Central memory CD8-positive, alpha-beta T cell (primary cell): ENCODE measurements at places on chromosomes 16 and 17.

GRCh38 chr17:43418441-43419374, 19.9 kb downstream of the ARL4D start:
- no peak overlapping the region for H3K27ac ChIP-seq
- H3K27me3 ChIP-seq, result peaks cover 27% of the 10 kb centered on the region
- H3K4me3 ChIP-seq, result no peak overlapping the region
- no peak for DNase-seq
- H3K4me1 ChIP-seq, result no peaks in the 10 kb centered on the region

- no peaks in the 10 kb centered on the region for H3K27me3 ChIP-seq
- H3K4me3 ChIP-seq, result no peak overlapping the region
- no peak for DNase-seq
- no peak overlapping the region for H3K27ac ChIP-seq
- H3K4me1 ChIP-seq, result no peaks in the 10 kb centered on the region
These were observed 11.7 kb downstream of the TRAF4 start for GRCh38 chr17:28755486-28755885.

- no peaks in the 10 kb centered on the region for H3K27me3 ChIP-seq
- no peaks in the 10 kb centered on the region for H3K4me1 ChIP-seq
- H3K4me3 ChIP-seq, result no peak overlapping the region
- H3K36me3 ChIP-seq, result peaks cover 26% of the 10 kb centered on the region
These were observed 5.9 kb downstream of the B3GNT9 start for GRCh38 chr16:67144943-67145342.

GRCh38 chr17:71631483-71631882, 489.3 kb upstream of the SOX9 start:
- no peak for DNase-seq
- H3K27ac ChIP-seq, result no peak overlapping the region
- H3K4me1 ChIP-seq, result no peaks in the 10 kb centered on the region
- no peaks in the 10 kb centered on the region for H3K36me3 ChIP-seq
- no peak overlapping the region for H3K4me3 ChIP-seq
- H3K27me3 ChIP-seq, result no peaks in the 10 kb centered on the region

- H3K4me3 ChIP-seq, result no peak overlapping the region
- no peak for DNase-seq
- H3K27me3 ChIP-seq, result no peaks in the 10 kb centered on the region
- H3K36me3 ChIP-seq, result peaks cover 3% of the 10 kb centered on the region
- H3K4me1 ChIP-seq, result peaks cover 12% of the 10 kb centered on the region
These were observed 3.6 kb upstream of the LITAFD start for GRCh38 chr16:8878523-8878911.

DNA sequence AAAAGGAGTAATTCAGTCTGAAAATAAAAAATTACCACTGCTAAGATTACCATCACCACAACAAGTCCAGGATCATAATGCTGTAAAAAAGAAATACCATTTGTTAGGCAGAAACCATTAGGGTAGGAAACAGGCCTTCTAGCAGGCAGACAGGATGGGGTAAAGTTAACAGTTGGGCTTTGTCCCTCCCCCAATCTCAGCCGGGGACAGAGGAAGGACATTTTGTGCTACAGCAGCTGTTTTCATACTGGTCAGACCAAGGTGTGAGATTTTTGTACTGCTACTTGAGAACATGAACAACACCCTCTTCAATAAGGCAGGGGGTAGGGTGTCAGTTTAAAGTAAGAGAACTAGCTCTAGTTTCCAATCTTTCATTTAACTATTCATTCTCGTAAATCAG, 49.2 kb upstream of the ITGA2B start:
- peaks cover 34% of the 10 kb centered on the region for H3K4me1 ChIP-seq
- DNase-seq, result no peak
- H3K36me3 ChIP-seq, result peaks cover 23% of the 10 kb centered on the region

- no peaks in the 10 kb centered on the region for H3K27me3 ChIP-seq
- no peak for DNase-seq
- H3K27ac ChIP-seq, result no peak overlapping the region
- H3K4me3 ChIP-seq, result no peak overlapping the region
- peaks cover 8% of the 10 kb centered on the region for H3K36me3 ChIP-seq
These were observed 174.0 kb downstream of the KATNIP start for GRCh38 chr16:27723711-27724481.

GRCh38 chr16:31225193-31225592, 8.3 kb upstream of the PYDC1 start:
- H3K4me1 ChIP-seq, result peaks cover 6% of the 10 kb centered on the region
- no peaks in the 10 kb centered on the region for H3K36me3 ChIP-seq
- no peak for DNase-seq
- peaks cover 18% of the 10 kb centered on the region for H3K27me3 ChIP-seq
- no peak overlapping the region for H3K27ac ChIP-seq

DNA sequence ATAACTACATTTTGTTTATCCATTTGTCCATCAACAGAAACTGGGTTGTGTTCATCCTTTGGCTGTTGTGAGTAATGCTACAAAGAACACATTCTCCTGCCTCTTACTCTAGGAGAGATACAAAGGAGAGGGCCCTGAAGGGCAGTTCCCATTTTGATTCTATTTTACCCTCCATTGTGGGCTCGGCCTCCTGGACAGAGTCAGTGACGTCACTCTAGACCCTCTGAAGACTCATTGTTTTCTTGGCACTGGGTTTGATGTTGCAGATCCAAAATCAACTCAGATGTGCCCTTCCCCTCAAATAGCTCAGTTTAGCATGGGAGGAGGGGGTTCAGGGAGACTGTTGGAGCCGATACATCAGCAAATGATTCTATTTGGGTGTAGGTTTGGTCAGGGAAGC, 280.9 kb downstream of the UTP18 start:
- H3K36me3 ChIP-seq, result peaks cover 2% of the 10 kb centered on the region
- no peak for DNase-seq
- H3K27me3 ChIP-seq, result peaks cover 28% of the 10 kb centered on the region
- H3K4me1 ChIP-seq, result no peaks in the 10 kb centered on the region
- no peak overlapping the region for H3K4me3 ChIP-seq

GRCh38 chr16:61926766-61927165, 109.5 kb downstream of the CDH8 start:
- no peaks in the 10 kb centered on the region for H3K36me3 ChIP-seq
- H3K4me3 ChIP-seq, result no peak overlapping the region
- no peaks in the 10 kb centered on the region for H3K27me3 ChIP-seq
- no peaks in the 10 kb centered on the region for H3K4me1 ChIP-seq
- no peak for DNase-seq

DNA sequence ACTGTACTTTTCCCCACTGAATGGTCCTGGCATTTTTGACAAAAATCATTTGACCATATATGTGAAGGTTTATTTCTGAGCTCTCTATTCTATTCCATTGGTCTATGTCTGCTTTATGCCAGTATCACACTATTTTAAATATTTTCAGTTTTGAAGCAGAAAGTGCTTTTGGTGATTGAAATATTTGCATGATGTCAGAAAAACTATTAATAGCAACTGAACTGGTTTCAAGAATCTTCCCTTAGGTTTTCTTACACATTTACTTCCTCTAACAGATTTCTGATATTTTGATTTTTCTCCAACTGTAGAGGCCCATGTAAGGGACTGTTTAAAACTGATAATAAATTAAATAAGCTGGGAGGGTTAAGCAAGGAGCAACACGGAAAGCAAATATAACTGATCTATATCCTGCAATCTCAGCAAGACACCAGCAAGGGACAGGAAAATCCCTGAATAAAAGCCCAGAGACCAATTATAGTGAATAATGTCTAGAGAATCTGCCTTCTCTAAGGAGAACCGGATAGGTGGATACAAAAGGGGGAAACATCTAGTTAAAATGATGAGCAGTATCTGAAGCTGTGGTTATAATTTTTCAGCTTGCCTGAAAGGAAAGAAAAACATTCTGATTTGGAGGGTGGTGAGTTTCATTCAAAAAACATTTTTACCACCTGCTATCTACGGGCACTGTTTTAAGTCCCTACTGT, 80.9 kb upstream of the STAC2 start:
- peaks cover 12% of the 10 kb centered on the region for H3K36me3 ChIP-seq
- H3K27ac ChIP-seq, result no peak overlapping the region
- no peaks in the 10 kb centered on the region for H3K27me3 ChIP-seq
- DNase-seq, result no peak
- H3K4me3 ChIP-seq, result no peak overlapping the region

DNA sequence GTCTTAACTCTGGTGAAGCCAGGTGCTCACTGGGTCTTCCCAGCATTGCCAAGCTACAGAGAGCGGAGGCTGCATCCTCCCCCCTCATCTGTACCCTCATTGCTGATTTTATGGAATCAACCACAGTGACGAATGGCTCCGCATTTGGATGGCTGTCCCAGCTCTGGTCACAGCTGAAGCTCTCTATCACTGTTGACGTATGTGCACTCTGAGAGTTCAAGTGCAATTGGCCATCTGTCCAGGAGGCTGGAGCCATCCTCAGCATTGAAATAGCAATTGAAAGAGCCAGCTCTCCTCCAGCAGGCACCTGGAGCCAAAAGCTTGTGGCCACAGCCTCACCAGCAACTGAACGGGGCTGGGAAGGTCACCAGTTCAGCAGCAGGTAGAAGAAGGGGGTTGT, 494.1 kb downstream of the TMEM114 start:
- no peaks in the 10 kb centered on the region for H3K36me3 ChIP-seq
- no peaks in the 10 kb centered on the region for H3K4me1 ChIP-seq
- H3K27me3 ChIP-seq, result no peaks in the 10 kb centered on the region
- no peak overlapping the region for H3K4me3 ChIP-seq
- DNase-seq, result no peak

DNA sequence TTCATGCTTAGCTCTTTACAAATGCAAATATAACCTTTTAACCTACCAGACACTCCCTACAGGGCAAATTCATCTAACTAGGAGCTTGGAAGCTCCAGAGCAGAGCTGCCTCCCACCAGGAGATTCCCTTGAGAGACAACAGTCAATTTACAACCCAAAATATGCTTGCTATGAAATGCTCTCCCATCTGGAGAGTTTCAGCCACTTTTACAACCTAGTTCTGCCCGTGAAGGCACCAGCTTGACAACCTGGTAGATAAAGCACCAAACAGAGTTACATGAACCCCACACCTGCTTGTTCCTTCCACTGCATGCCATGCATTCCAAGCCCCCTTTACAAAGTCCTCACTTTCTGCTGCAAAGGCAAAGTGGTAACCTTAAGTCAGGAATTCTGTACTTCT, 215.3 kb upstream of the KIF2B start:
- H3K4me1 ChIP-seq, result no peaks in the 10 kb centered on the region
- DNase-seq, result no peak
- no peaks in the 10 kb centered on the region for H3K36me3 ChIP-seq
- H3K27ac ChIP-seq, result no peak overlapping the region

DNA sequence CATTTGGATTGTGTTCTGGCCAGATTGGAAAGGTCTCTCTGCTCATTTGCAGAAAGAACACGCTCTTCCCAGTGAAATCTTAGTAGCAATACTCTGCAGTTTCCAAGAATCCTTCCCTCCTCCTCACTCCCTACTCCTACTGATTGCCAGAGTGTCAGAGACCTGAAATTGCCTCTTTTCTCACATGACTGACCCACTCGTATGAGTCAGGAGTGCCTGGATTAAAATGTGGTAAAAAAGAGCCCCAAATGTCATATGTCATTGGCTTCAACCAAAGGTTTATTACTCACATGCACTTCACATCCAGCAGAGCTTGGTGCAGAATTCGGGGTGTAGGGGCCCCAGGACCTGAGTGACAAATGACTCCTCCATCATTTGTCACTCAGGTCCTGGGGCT, 39.7 kb upstream of the IRX3 start:
- no peak overlapping the region for H3K27ac ChIP-seq
- DNase-seq, result no peak
- no peak overlapping the region for H3K4me3 ChIP-seq
- H3K27me3 ChIP-seq, result peaks cover 40% of the 10 kb centered on the region
- no peaks in the 10 kb centered on the region for H3K4me1 ChIP-seq

DNA sequence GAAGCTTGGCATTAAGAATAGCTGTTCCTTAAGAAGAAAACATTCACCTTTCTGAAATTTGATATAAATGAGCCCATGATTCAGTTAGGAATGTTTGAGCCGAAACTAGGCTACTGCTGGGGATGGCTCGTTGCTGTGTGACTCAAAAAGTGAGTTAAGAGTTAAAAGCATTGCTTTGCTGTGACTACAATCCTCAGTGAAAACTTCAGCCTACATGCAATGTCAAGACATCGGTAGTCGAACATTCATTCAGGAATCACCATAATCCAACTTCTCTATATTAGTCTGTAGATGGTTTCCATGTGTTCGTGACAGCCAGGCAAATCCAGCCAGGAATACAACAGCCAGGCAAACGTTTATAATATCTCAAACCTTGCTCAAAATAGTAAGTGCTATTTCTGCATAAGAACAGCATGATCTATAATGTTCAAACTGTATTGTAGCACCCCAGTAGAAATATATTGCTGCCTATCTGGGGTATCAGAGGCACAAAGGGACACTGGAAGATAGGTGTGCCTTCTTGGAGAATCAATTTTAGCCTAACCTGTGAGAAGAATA, 1225.1 kb downstream of the CDH8 start:
- DNase-seq, result no peak
- H3K36me3 ChIP-seq, result no peaks in the 10 kb centered on the region
- H3K4me1 ChIP-seq, result no peaks in the 10 kb centered on the region
- H3K27ac ChIP-seq, result no peak overlapping the region
- H3K4me3 ChIP-seq, result no peak overlapping the region

DNA sequence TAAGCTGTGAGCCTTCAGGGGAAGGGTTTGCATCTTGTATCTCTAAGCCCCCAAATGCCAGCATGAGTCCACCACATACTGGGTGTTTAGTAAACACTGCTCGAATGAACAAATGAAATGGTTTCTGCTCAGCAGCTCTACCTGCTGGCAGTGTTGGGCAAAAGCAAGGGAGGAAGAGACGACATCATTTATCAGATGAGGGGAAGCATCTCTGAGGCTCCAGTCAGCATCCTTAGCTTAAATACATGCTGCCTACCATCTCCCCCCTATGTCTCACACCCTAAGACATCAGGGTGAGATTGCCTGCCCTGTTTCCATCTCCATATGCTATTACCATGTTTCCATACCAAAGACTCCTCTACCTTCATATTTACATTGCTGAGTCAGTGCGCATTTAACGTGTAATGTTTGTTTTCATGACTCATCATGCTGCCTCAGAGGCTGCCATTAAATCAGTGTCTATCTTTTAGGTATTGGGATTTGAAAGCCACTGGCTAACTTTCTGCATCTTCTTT, 379.8 kb downstream of the UTP18 start:
- H3K4me3 ChIP-seq, result no peak overlapping the region
- DNase-seq, result no peak
- H3K4me1 ChIP-seq, result no peaks in the 10 kb centered on the region
- no peak overlapping the region for H3K27ac ChIP-seq
- H3K36me3 ChIP-seq, result peaks cover 2% of the 10 kb centered on the region

GRCh38 chr17:3929181-3929580, 12.9 kb upstream of the P2RX1 start:
- no peak overlapping the region for H3K27ac ChIP-seq
- DNase-seq, result no peak
- H3K4me3 ChIP-seq, result no peak overlapping the region
- H3K4me1 ChIP-seq, result no peaks in the 10 kb centered on the region
- H3K27me3 ChIP-seq, result no peaks in the 10 kb centered on the region
